Central memory CD8-positive, alpha-beta T cell (primary cell): ENCODE measurements at places on chromosomes 12 and 14.

DNA sequence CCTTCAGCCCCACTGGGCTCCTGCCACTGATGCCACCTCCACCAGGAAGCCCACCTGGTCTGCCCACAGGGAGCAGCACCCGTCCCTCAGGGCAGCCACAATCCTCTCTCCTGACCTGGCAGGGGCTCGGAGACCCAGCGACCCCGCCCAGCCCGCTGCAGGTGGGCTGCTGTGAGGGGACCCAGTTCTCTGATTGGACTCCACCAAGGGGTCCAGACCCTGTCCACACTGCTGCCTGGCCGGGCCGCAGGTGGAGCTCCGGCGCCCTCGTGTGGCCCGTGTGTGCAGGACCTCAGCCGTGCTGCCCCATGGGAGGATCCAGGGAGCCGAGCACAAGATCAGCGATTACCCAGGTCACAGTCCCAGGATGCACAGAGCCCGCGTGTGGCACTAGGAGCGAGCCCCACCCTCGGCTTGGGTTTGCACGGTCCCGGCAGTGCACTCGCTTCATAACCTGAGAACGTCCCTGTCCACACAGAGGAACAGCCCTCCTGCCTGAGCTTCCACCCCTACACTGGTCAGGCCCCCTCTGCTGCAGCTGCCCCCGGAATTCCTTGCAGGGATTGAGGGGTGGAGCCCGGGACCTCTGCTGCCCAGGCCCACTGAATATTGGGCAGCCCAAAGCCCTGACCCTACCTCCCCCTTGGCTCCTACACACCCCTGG, 35.4 kb upstream of the TMEM179 start:
- DNase-seq: no peak

DNA sequence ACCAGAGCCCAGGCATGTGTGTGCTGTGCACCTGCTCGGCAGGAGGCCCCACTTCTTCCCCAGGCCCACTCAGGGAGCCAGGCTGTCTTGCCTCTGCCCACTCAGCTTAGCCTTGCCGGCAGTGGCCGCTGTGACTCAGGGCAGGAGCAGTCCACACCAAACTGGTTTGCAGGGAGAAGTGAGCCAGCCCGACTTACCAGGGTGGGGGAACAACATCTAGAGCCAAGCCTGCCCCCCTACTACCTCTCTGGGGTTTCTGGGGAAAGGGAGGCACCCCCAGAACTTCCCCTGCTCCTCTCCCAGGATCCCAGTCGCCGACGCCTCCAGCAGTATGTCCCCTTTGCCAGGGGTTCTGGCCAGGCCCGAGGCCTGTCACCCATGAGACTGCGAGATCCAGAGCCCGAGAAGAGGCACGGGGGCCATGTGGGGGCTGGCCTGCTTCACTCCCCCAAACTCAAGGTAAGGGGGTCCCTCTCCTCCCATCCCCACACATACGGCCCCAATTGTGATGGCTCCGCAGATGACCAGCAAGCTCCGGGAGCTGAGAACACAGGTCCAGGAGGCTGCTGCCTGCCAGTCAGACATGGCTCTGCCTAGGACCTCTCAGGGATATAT, 3.0 kb downstream of the PLEKHG6 start:
- DNase-seq: no peak

DNA sequence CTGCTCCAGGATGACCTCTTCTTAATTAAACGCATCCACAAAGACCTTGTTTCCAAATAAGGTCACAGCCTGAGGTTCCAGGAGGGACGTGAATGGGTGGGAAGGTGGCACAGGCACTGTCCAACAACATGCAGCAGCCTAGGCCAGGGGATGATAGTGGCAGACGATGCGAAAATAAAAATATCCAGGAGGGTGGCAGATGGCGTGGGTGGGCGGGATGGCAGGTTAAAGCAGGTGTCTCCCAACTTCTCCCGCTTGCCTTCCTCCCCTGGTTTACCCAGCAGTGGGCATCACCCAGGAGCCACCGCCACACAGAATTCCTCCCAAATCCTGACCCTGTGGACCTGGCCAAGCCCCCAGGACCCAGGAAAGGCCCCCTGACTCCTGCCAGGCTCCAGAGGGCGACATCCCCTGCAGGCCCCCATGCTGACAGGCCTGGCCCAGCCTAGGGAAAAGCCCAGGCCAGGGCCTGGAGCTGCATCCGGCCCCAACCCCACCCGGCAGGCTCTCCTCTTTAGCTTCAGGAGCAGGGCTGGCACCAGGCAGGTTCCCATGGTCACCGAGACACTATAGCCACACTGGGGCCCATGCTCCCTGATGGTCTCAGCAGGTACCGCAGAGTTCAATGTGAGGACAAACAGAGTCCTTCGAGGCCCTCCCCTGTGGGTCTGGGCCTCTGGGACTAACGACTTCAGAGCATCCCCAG, 9.7 kb downstream of the NCOR2 start:
- DNase-seq: no peak

DNA sequence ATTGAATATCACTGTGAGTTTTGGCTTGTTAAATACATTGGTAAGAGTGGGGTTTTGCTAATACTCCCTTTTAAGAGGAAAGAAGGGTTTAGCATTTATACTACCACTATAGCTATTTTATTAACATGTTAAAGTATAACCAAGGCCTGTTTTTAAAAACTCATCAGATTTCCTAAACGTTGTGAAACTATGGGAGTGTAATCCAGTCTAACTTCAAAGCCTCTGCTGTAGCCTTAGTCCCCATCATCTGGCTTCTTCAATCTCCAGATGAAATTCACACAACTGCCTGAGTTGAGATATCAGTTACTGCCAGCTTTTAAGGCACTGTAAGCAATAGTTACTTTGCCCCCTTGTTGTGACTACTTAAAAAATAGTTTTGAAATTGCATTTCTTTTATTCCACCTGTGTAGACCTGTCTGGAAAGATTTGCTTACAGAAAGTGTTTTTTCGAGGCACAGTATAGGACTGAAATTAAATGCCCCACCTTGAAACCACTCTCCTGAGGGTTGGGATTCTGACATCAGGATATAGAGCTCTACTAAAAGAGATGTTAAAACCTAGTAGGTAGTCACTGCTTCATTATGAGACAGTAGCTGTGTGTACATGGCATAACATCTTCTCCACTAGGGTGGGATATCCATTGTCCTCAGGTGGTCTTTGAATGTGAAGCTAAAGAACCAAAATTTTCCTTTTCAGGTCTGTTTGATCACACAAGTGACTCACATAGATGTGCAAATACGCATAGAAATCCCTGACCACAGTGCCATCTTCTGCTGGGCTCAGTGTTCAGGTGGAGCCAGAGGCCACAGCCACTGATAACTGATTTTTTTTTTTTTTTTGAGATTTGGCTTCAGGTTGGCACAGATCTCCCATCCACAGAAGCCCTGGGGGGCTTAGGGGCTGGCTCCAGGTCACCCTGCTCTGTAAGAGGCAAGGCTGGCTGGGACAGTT, 125.5 kb downstream of the DAAM1 start:
- no peak for DNase-seq

GRCh38 chr14:78690836-78691235, 520.7 kb downstream of the NRXN3 start:
- no peak for DNase-seq
